ENCODE measurements at places on chromosomes 12 and 14.
A peak's percentile ranks its signal among the peaks of the same experiment; 100 is the strongest.

DNA sequence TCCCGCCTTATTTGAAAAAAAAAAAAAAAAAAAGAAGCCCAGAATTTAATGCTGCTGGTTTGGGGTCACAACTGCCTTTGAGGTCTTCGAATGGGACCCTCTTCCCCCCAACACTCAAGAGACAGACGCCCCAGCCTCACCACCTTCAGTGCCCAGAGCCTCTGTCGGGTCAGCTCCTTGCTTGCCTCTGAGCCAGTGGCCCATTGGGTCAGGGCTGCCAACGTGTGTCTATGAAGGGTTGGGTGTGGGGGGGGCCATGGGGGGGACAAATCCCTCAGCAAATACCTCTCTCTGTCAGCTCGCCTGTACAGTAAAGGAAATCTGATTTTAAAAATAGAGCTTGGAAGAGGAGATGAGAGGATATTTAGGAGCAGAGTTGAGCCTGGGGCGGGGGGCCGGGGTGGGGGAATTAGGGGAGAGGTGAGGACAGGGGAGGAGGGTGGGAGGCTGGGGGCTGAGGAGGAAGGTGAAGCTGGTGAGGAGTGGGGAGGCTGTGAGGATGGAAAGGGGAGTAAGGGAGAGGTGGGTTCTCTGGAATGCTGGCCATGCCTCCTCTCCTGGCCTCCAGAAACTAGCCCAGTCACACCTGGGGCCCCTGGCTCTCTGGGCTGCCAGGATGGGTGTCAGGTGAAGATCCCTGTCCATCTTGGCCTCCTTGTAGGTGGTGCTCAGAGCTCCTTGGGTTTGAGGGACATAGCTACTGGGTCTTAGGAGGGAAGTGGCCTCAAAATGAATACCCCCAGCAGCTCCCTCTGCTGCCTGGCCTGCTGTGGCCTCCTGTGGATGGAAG lies 13.3 kb downstream of the RTL1 start:
- DNase-seq, result no peak

DNA sequence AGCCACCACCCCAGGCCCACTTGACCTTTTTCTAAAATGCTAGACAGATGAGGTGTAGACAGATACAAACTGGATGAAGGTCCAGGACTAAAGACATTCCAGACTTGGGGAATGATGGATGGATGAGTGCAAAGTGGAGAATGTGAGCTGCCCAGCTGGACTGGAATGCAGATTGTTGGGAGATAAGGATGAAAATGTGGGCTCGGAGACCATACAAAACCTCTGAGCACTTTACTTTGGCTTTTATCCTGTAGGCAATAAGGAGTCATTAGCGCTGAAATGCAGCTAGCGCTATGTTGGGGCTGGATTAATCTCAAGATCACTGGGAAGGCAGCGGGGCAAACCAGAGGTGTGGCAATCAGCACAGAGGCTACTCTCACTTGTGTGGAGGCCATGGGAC lies 64.7 kb upstream of the GNPNAT1 start:
- DNase-seq, result no peak

GRCh38 chr12:52613384-52614030 lies 4.9 kb downstream of the KRT73 start:
- DNase-seq, result no peak

- no peak for DNase-seq
These were observed 107.5 kb downstream of the SPTSSA start for GRCh38 chr14:34354556-34354955.

GRCh38 chr12:103929046-103929783 lies 995 bp upstream of the HSP90B1 start:
- DNase-seq, result peak; percentile 61

GRCh38 chr12:101076921-101077320 lies 133.1 kb downstream of the SLC5A8 start:
- no peak for DNase-seq

DNA sequence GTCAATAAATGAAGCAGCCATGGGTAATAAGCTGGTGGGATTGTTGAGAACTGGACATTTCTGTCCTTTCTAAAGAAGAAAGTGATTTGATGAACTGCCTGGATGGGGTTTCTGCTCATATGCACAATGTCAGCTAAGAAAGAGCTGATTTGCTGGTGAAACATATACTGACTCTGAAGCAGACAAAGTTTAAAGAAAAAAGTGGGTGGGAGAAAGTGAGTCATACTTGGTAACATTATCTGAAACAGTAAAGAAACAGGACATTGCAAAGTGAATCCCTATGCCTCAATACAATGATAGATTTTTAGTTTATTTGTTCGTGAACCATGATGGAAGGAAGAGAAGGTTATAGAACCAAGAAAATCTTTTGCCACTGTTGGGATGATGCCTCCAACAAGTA lies 95.6 kb upstream of the DNM1L start:
- no peak for DNase-seq

GRCh38 chr12:110670161-110670701 lies 18.7 kb downstream of the HVCN1 start:
- DNase-seq, result no peak

- DNase-seq, result no peak
These were observed 602.6 kb downstream of the SNAPC1 start for GRCh38 chr14:62364800-62365280.

GRCh38 chr12:69055280-69055679 lies 122.3 kb upstream of the CPM start:
- no peak for DNase-seq

DNA sequence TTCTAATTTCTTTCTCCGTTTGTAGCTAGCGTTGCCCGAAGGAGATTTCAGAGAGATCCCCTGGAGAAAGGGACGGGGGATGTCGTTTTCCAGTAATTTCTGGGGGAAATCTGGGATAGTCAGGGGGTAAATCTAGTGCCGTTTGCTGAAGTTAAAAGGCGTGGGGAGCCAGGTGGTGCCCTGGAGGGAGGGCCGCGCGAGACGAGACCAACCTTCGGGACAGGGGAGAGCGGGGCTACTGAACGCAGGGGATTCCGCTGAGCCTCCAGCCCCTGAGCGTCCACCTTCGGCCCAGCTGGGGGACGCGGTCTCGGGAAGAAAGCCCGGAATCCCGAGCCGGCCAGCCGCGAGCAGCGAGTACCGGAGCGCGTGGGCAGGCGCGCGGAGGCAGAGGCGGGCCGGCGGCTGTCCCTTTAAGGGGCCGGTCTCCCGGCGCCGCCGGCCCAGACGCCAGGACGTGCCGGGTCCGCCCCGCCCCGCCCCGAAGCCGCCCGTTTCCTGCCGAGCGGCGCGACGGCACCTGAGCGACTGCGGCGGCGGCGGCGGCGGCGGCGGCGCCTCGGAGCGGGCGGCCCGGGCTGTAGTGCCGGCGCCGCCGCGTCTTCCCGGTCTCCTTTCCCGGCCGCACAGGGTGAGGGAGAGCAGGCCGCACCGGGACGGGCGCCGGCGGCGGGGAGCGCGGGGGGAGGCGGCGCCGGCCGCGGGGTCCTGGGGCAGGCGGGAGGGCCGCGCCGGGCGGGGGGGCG lies at the start of gene KTN1:
KTN1 (plus strand) TSS at position 484 of the 746 bp plus-strand sequence. CDS start 31,842 bp downstream, outside the sequence.
- peak; percentile 53 for DNase-seq

GRCh38 chr12:26465419-26466097 lies 270.2 kb downstream of the SSPN start:
- DNase-seq, result no peak

DNA sequence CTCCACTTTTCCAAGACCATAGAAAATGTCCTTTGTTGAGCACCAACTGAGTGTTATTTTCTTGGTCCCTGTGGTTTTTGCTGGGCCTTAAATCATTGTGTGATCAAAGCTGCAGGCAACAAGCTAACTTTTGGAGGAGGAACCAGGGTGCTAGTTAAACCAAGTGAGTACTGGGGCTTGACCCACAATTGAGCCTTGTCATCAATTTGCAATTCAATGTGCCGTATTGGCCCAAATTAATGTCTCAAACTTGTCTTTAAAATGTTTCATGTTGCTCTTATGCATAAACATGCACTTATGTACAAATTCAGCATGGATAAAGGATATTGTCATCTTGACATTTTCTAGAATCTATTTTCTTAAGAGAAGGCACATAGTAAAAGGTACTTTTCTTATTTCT lies 62.3 kb downstream of the DAD1 start:
- no peak for DNase-seq

DNA sequence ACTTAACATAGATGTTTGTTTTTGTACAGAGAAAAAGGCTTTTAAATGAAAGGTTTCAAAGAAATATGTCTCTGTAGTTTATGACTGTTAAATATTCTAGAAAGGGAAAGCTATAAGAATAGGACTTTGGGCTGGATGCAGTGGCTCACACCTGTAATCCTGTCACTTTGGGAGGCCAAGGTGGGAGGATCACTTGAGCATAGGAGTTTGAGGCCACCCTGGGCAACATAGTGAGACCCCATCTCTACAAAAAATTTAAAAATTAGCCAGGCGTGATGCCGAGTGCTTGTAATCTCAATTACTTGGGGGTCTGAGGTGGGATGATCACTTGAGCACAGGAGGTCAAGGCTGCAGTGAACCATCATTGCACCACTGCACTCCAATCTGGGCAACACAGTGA lies 11.4 kb downstream of the GPX2 start:
- DNase-seq, result no peak

DNA sequence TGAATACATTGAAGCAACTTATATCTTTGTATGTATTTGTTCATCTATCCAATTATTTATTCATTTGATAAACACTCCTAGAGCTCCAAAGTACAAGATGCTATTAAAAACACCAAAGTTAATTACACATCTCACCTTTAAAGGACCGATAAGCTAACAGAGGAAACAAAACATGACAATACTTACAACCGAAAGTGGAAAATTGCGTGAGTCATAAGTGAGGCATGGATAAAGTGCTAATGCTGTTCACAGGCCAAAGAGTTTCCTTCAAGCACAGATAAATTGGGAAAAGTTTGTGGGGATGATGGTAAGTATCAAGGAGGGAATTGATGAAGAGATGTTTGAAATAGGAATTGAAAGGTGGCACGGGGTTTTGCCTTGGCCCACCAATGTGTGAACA lies 172.8 kb upstream of the KITLG start:
- DNase-seq, result no peak

- DNase-seq, result no peak
These were observed 5.2 kb downstream of the ZBTB42 start for GRCh38 chr14:104805941-104806624.

DNA sequence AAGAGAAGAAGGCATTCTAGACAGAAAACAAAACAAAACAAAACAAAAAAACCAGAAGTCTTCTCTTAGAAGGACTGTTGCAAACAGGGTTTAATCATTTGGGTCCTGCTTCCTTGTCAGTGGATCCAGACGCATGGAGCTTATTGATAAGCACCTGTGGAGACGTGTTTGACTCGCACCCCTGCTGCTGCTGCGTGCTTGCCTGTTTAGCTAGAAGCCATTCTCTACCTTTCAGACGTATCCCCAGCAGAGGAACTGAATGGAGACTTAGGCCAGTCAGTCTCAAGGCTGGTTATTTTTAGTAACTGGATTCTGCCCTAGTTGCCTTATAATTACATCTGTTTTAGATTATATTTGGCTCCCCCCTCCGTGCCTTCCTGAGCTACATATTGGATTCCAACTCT lies 186.1 kb upstream of the EEA1 start:
- DNase-seq, result no peak

DNA sequence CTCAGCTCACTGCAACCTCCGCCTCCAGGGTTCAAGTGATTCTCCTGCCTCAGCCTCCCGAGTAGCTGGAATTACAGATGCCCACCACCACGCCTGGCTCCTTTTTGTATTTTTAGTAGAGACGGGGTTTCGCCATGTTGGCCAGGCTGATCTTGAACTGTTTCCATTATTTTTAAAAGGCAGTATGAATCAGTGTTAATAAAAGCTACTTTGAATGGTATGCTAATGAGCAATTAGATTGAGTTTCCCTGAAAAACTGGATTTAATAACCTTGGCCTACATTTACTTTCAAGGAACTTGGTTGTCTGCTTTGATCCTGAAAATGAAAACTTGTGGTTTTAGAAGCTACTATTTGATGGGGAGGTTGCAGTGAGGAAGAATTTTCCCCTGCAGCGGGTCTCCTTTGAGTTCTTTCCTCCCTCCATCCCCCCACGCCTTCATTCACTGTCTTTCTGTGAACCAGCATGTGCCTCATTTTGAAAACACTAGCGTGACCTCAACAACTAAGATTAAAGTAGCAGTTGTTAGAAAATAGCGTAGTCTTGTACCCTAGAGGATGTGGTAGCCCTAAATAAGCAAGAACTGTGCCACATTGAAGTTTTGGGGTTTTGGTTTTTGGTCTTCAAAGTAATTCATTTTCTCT lies 17.8 kb upstream of the RPS6KA5 start:
- DNase-seq, result no peak

GRCh38 chr12:3748620-3749019 lies 4.3 kb downstream of the CRACR2A start:
- no peak for DNase-seq

DNA sequence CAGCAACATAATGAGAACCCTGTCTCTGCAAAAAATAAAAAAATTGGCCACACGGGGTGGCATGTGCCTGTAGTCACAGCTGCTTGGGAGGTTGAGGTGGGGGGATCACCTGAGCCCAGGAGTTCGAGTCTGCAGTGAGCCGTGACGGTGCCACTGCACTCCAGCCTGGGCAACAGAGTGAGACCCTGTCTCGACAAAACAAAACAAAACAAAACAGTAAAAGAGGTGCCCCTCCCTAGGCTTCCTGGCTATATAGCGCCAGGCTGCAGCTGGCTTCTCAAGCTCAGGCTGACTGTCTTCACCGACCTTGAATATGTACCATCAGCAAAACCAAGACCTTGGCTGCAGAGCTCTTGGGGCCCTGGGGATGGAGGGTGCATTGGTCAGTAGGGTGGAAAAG lies 29.4 kb downstream of the TSPAN9 start:
- no peak for DNase-seq

GRCh38 chr14:99572173-99572999 lies 31.6 kb downstream of the CCDC85C start:
- no peak for DNase-seq

DNA sequence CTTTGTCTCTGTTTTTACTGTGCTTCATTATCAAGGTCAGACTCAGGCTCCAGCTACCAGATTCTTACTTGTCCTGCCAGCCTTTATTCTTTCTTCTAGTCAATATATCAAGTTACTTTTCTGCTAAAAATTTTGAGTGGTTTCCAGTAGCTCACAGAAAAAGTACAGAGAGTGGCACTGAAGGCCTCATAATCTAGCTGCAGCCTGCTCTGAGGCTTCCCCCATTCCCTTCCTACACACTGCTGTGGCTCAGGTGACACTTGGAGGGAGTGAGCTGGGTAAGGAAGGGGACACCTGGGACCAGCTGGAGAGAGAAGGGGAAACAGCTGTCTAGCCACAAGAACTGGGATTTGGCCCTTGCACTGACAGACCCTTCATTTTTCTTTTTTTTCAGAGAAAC lies 25.4 kb downstream of the TTC6 start:
- no peak for DNase-seq

DNA sequence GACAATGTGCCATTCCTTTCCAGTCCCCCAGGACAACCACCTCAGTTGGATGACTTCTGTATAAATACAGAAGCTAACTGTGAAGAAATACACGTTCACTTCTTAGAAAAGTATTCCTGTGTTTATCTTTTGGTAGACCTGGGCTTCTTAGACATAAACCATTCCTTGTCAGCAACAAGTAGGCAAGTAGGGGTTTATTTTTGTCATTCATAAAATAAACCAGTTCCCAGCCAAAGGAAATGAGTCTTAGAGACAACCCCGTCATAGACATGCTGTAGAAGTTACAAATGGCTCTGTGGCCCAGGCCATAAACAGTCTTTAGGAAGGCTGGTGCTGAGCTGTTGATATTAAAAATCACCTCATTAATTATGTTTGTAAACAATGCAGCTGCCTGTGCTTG lies 243.2 kb downstream of the SPTSSA start:
- no peak for DNase-seq

Data from GOT3 (cell line).